ENCODE measurements at places on chromosomes 1 and 21.

- no peak for DNase-seq
Observed at GRCh38 chr21:29193072-29193471, 62.6 kb downstream of the MAP3K7CL start.

DNA sequence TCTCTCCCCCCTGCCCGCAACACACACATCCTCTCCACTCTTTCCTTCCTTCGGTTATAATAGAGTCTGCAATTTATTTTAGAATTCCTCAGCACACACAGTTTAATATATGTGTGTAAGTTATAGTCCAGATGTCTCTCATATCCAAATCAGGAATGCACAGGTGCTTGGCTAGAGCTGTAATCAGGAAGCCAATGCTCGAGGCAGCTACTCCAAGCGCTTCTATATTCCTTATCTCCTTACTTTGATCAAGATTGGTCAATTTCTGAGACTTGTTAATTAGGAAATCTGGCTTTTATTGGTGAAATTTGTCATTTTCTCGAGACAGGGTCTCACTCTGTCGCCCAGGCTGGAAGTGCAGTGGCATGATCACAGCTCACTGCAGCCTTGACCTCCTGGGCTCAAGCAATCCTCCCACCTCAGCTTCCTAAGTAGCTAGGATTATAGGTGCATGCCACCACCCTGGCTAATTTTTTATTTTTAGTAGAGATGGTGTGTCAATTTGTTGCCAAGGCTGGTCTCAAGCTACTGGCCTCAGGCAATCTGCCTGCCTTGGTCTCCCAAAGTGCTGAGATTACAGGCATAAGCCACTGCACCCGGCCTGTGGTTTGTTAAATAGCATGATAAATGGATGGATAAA lies 27.7 kb downstream of the RPL5 start:
- DNase-seq, result no peak

- DNase-seq, result no peak
Observed at GRCh38 chr1:199667089-199667488, 360.4 kb upstream of the NR5A2 start.

DNA sequence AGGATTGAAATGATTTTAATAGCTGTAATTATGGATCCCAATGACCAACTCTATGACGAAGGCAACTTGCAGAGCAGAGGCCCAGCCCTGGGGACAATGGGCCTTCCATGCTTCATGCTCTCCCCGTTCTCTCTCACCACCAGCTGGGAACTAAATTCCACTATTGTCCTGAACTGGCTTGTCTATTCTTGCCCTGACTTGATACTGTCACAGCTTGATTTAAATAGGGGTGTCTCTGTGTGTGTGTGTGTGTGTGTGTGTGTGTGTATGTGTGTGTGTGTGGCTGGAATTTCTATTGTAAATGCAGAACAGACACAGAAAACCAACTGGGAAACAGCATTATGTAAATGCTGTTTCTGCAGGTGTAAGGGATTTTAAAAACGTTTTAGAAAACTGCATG lies 57.0 kb downstream of the SLC22A15 start:
- no peak for DNase-seq

- DNase-seq, result no peak
Observed at GRCh38 chr1:941588-942383, 17.3 kb downstream of the NOC2L start.

- DNase-seq, result no peak
Observed at GRCh38 chr1:167996266-167996665, 59.4 kb upstream of the MPC2 start.

DNA sequence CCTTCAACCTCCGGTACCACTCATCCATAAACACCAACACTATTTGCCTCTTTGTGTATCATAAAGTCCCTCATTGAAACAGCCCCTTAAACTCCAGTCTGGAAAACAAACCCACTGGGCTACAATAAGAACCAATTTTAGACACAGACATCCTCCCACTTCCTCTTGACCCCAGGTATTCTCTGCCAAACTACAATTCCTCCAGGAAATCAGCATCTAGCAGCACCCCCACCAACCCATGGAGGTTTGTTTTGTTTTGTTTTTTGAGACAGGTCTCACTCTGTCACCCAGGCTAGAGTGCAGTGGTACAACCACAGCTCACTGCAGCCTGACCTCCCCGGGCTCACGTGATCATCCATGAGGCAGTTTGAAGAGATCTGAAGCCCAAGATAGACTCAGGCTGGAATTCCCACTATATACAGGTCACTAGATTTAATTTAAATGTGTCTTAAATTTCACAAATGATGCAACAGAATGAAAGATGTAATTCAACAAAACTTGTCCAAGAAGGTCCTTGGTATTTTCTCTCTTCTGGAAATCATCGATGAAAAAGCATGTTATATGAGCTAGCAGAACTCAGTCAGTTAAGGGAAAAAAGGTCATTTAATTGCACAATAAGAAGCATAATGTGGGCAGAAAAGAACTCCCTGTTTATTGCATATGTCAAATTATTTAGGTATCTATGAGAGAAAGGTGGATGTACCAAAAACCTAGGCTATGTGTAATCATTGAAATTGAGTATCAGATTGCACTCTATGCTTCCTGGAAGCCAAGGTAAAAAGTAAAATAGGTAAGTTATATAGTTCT lies 30.3 kb downstream of the TCP10L start:
- DNase-seq, result no peak

GRCh38 chr1:243549108-243549507 lies 293.3 kb downstream of the SDCCAG8 start:
- no peak for DNase-seq

GRCh38 chr1:53959664-53960250 lies 13.6 kb downstream of the LRRC42 start:
- no peak for DNase-seq

- DNase-seq, result no peak
Observed at GRCh38 chr21:36433059-36433709, 46.7 kb downstream of the CLDN14 start.

DNA sequence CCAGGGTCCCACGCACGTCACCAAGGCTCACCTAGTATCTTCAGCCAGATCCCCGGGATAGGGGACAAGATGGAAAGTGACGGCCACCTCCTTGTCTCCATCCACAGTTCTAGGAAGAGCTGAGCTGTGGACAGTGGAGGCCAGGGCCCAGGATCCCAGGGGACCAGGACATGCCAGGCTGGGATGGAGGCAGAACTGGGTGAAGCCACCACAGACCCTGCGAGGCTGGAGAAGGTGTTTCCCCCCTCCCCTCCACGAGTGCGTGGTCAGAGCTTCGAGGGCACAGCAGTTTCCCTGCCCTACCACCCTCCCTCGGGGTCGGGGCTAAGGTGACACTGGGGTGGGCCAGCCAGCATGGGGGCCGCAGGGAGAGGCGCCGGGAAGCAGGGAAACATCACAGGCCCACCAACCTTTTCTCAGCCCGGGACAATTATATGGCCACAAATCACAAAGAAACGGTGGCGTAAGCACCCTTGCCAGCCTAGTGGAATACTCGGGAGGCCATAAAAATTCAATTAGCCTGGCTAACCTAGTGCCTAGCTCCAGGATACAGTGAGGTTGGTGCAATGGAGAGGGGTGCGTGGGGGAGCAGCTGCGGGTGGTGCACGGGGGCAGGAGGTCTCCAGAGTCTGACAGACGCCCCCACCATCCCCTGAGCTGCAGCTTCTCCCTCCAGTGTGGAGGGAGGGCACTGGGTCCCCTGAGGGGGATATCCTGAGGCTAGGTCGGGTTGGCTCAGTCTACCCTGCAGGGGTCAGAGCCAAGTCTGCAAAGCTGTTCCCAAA lies 13.4 kb downstream of the DRAXIN start:
- DNase-seq, result no peak

- DNase-seq, result no peak
Observed at GRCh38 chr21:25536752-25537151, 70.5 kb downstream of the MRPL39 start.

DNA sequence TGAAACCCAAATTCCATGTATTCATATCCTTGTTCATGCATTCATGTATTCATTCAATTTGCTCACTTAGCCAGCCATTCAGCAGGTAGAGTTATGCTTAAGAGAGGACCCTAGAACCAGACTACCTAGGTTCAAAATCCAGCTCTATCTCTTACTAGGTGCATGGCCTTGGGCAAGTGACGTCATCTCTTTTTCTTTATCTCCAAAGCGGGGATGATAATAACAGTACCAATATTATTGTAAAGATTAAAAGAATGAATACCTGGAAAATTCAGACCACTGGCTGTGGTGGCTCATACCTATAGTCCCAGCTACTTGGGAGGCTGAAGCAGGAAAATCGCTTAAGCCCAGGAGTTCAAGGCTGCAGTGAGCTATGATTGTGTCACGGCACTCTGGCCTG lies 33.9 kb upstream of the CLIC4 start:
- no peak for DNase-seq

- no peak for DNase-seq
Observed at GRCh38 chr21:42475036-42475435, 21.0 kb downstream of the RSPH1 start.

DNA sequence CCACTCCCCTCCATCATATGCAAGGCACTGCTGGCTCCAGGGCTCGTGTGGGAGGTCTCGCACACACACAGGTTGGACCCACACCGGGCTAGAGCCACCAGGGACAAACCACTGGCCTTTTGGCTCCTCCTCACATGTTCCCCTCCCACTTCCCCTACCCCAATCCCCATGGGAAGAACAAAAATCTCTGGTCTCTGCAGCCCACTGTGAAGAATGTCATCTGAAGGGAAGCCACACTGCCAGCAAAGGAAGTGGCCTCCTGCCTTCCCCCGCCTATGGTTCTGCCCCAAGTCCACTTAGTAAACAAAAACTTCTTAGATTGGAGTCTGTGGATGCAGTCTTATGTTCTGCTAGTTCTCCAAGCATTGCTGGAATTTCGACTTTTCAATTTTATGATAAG lies 24.2 kb downstream of the OLFML3 start:
- no peak for DNase-seq

DNA sequence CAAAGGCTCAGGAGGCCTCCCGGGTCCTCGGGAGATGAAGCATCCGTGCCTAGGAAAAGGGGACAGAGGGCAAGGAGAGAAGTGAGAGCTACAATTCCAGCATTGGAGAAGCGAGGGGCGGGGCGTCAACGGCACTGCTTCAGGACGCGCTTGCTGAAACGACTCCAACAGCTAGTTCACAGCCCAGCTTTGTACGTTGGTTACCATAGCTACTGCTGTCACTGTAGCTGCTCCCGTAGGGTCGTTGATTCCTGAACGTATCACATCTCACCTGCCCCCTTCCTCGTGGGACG lies 63.1 kb downstream of the TOR1AIP2 start:
- DNase-seq, result no peak

DNA sequence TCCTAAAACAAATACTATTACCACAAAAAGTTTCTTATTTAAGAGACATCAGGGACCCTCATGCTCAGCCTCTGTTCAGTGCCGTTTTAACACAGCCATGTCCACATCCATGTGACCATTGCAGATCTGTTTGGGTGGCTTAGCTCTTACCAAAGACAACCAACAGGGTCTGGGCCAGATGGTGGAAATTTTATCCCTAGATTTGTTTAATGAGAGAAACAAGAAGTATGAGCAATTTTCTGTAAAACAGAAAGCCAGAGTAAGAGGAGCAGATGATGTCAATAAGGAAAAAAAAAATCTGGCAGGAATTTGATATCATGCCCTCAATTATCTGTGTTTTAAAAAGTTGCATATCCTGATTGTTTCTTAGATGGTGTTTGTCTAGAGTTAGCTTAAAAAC lies 299.9 kb downstream of the TM2D1 start:
- DNase-seq, result no peak

GRCh38 chr1:185823467-185823866 lies 89.3 kb downstream of the HMCN1 start:
- DNase-seq, result peak; percentile 17

DNA sequence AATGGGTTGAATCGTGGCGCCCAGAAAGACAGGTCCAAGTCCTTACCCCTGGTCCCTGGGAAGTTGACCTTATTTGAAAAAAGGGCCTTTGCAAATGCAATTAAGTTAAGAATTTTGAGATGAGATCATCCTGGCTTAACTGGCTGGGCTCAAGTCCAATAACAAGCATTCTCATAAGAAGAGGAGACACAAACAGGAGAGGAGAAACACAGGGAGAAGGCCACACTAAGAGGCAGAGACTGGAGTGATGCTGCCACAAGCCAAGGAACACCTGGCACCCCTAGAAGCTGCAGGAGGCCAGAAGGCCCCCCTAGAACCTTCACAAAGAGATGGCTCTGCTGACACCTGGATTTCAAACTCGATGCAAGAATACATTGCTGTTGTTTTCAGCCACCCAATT lies 44.6 kb downstream of the PDPN start:
- no peak for DNase-seq

GRCh38 chr1:89608319-89608983 lies 24.5 kb upstream of the LRRC8C start:
- no peak for DNase-seq

- DNase-seq, result no peak
Observed at GRCh38 chr1:203316626-203317093, 11.3 kb downstream of the BTG2 start.

DNA sequence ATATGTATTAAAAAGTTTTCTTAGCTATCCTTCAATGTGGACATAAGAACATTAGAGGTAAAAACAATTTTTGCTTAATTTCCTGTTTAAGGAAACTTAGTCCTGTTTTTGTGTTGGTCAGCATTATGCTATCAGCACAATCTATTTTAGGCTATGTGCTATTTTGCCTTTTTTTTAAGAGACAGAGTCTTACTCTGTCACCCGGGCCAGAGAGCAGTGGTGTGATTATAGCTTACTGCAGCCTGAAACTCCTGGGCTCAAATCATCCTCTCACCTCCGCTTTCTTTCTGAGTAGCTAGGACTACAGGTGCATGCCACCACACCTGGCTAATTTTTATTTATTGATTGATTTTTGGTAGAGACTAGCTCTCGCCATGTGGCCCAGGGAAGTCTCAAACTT lies 199.1 kb upstream of the TMPRSS15 start:
- no peak for DNase-seq

DNA sequence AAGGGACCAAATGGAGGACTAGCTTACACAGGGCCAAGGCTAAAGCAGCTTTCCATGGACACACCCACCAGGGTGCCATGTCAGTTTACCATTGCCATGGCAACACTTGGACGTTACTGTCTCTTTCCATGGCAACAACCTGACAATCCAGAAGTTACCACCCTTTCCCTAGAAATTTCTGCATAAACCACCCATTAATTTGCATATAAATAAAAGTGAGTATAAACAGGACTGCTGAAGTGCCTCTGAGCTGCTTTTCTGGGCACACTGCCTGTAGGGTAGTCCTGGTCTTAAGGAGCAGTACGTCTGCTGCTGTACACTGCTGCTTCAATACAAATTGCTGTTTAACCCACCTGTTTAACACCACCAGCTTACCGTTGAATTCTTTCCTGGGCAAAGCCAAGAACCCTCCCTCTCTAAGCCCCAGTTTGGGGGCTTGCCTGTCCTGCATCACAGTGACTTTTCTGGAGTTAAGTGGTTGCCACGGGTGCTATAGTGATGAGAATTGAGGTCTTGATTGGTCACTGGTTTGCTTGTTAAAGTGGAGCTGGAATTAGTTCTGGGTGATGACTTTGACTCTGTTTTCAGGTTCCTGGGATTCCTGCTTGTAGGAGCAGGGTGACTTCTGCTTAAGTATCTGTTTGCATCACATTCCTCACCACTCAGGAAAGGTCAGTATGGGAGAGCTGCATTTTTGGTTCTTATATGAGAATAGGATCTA lies 83.2 kb downstream of the CLDN17 start:
- DNase-seq, result no peak

All from brain pericyte (primary cell).